ENCODE measurements at places on chromosomes 3 and 15. TPM values are rescaled to one million over a fixed set of nuclear protein-coding genes. Genes with fewer than 3 reads are reported as not detected.
A peak's percentile ranks its signal among the peaks of the same experiment; 100 is the strongest.

- no peak for DNase-seq
Observed at GRCh38 chr3:59632760-59633573, 583.1 kb upstream of the CFAP20DC start.

- DNase-seq = no peak
Observed at GRCh38 chr15:88535100-88535499, 11.4 kb downstream of the DET1 start.

GRCh38 chr3:187210545-187211327, 13.4 kb downstream of the RTP1 start:
- DNase-seq = no peak

DNA sequence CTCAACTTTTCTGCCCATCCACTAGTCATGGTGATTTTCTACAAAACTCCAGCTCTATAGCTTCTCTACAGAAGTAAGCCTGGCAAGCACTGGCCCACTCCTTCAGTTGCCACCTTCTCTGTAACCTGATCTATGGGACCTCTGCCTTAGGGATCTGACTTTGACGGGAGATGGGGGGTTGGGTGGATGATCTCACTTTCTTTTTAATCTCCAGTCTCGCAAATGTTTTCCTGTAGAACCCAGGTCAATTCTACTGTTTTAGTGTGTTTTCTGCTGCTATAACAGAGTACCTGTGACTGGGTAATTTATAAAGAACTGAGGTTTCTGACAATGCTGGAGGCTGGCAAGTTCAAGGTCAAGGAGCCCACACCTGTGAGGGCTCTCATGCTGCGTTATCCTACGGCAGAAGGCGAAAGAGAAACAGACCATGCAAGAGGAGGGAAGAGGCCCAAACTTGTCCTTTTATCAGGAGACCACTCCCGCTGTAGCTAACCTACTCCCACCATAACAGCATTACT, 189.9 kb upstream of the THRB start:
- DNase-seq = no peak

DNA sequence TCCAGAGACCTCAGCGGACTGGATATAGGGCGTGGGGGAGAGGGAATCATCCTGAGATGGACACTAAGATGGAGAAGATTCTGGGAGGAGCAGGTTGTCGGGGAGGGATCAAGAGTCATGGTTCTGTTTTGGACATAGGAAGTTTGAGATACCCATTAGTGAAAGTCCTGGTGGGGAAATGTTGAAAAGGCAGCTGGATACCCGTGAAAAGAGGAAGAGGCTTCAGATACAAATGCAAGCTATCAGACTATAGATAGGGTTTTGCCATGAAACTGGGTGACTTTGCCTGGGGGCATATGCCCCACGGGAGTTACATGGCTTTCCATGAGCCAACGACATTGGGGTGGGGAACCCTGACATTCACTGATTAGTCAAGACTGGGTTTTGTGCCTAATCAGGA, 1.1 kb upstream of the GPR62 start:
- DNase-seq = no peak

- no peak for DNase-seq
Observed at GRCh38 chr3:194043516-194043915, 92.4 kb upstream of the HES1 start.

DNA sequence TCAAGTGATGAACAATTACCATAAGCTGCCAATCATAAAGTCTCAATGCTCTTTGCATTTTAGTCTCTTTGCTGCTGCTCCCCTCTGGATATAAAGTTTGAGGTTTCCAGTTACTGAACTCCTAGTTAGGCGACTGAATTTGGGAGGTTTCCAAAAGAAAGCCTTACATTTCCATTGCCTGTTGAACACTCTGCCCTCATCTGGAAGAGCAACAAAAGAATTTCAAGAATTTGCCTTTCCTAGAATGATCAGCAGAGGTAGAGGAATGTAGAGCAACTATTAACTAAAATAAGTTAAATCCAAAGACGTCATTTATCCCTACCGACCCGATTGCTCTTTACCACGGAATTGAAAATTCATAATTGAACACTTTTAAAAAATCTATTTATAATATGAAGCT, 53.4 kb upstream of the PRICKLE2 start:
- no peak for DNase-seq

DNA sequence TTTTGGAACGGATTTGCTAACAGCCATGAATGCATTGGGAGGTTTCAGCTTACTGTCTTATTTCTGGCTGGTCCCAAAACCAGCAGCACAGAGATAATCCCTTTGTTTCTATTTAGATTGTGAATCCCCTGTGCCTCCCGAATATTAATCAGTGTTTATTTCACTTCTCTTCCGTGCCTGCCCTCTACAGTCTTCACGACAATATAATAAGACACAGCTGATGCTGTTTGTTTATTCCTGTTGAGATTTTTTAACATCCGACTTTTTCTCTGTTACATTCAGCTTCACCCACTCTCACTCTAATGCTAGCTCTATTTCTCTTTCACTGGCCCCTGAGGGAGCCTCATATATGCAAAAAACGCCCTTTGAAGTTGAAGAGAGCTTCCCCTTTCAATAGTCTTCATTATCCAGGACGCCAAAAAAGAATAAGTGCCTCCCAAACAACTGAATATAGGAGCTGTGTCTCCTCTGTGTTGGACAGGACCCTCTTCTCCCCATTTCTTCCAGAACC, 995.3 kb downstream of the ROBO2 start:
- DNase-seq = no peak

DNA sequence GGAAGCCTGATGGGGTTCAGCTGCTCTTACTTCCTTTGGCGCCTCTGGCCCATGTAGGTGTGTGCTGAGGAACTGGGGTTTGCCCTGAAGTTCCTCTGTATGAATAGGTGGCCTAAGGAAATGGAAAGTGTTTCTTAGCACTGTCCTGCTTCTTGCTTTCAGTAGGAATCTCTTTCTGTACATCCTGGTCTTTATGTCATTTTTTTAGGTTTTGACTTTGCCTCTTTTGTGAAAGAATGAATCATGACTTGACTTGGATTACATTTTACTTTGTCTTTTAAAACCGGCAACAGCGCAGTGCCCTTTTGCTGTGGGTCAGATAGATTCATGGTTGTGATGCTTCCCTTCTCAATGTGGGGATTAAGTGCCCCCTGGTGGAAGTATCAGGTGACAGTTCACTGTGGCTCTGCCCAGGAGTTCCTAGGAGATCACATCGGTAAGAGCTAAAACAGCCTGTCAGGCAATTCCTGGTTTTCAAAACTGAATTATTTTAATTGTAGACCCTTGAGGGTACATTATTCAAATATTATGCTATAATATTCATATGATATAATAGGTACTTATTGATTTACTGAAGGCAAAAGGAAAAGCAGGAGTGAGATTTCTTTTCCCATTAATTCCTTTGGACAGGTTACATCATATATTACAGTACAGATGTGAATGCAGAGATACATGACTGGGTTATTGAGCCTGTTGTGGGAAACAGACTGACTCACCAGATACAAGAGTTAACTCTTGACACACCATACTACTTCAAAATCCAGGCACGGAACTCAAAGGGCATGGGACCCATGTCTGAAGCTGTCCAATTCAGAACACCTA, 95.4 kb downstream of the HCN4 start:
- peak; percentile 41 for DNase-seq

DNA sequence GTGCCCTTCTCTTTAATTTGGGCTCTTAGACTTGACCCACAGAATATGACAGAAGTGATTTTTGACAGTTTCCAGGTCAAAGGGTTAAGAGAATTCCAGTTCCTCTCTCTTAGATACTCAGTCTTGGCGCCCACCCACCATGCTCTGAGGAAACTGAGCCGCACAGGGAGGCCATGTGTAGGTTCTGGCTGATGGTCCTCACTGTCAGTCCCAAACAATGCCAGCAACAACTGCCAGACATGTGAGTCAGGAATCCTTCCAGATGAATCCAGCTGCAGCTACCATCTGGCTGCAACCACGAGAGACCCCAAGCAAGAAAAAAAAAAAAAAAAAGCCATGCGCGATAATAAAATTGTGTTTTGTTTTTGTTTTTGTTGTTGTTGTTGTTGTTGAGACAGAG, 326.6 kb downstream of the MAGI1 start:
- DNase-seq = no peak

The TNFAIP8L3 gene
- 173 TPM for total RNA-seq

The TPRG1 gene
- total RNA-seq = 8.3 TPM

The TRIM42 gene
- total RNA-seq = not detected

The RPL32 gene
- total RNA-seq = 4,821 TPM

The MYLK gene
- 420 TPM for total RNA-seq

The CADPS gene
- 0.82 TPM for total RNA-seq

All from uterus (tissue), 4 donors.